Muscle of leg (tissue), 16 donors: ENCODE measurements at places on chromosomes 1 and 21. TPM values are rescaled to one million over a fixed set of nuclear protein-coding genes. Genes with fewer than 3 reads are reported as not detected.

DNA sequence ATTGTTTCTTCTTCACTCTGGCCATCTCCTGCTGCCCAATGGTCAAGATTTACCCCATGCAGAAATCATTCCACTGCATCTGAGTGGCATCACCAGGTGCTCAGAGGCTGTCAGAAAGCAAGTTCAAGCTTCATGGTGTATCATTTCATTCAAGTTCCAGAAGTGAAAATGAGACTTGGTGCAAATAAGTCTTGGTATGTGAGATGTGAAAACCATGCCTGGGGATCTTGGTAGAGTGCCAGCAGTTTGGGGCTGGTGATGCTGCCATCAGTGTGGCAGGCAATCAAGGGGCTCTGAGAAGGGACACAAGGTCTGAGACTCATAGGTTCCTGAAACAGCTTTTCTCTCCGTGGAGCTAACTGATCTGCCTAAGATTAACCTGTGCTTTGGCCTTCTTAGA lies 52.0 kb downstream of the CD2 start:
- DNase-seq, result peak; percentile 83

- DNase-seq, result peak; percentile 85
These were observed at the start of gene RGS4 for GRCh38 chr1:163069142-163069541. RGS4 (plus strand) TSS chr1:163069361; CDS start chr1:163069485, 124 bp downstream.

DNA sequence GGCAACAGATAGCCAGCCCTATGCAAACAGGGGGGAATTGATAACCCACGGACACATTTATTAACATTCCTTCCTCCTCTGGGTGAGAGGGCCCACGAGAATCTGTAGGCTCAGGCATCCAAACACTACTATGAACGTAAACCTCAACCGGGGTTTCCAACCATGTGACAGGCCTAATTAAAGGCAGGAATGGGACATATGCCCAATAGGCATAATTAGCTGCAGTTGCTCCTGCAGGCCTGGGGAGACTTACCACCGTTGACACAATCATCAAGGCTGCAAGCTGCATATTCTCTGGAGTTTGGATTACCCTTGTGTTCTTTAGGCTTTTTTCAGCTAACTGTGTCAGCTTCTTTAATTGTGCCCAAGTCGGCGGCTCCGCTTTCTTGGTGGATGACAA lies 22.2 kb upstream of the GBP1 start:
- no peak for DNase-seq

DNA sequence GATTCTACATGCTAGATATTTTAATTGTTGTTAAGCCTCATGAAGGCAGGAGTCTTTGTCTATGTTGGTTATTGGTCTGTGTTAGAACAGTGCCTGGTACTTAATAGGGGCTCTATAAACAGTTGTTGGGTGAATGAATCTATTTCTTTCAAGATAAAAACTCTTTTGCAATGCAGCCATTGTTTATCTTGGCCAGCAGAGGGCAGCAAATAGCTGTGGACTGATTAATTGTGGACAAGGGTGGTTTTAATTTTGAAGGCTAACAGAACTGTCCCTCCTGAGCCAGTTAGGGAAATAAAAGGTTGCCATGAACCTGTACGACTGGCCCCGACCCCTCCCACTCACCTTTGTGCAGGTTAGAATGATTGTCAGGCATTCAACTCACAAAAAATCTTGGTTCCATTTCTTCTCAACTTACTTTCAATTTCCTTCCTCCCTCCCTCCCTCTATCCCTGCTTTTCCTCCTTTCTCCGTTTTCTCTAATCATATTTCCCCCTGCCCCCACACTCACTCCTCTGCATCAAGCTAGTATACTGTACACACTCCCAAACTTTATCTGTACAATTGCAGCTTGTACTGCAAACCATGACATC lies 66.3 kb upstream of the DIRAS3 start:
- peak; percentile 72 for DNase-seq

DNA sequence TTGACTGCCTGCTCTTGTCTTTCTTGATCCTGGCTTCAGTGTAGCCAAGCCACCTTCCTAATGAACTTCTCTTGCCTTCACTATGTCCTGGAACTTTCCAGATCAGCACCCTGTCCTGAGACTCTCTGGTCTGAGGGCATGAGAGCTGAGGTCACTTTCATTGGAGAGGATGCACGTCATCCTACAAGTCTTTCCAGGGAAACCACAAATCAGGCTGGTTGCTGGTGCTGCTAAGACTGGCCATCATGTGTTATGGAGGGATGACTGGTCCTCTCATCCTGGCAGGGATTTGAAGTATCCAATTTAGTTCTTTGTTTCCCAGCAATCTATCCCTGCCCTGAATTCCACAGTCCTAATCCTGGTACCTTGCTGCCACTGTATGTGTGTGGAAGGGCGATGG lies 228.6 kb downstream of the GPATCH2 start:
- no peak for DNase-seq

DNA sequence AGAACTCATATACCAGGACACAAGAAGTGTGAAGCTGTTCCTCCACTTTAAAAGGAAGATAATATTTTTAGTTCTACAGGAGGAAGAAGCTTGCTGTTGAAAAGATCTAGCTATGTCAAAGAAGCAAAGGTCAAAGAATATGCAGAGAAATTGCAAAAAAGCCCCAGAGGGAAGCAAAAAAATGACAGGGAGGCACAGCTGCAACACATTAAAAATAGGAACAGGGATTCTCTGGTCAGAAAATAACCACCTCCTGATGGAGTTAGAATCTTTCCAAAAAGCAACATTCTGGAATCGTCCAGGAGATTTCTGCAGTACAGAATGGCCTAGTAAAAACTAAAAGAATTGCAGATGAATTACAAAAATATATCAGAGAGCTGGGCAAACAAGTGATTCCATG lies 238.9 kb upstream of the PRMT6 start:
- DNase-seq, result peak; percentile 93

GRCh38 chr21:35051287-35051818 lies 2.3 kb upstream of the RUNX1 start:
- peak; percentile 90 for DNase-seq

DNA sequence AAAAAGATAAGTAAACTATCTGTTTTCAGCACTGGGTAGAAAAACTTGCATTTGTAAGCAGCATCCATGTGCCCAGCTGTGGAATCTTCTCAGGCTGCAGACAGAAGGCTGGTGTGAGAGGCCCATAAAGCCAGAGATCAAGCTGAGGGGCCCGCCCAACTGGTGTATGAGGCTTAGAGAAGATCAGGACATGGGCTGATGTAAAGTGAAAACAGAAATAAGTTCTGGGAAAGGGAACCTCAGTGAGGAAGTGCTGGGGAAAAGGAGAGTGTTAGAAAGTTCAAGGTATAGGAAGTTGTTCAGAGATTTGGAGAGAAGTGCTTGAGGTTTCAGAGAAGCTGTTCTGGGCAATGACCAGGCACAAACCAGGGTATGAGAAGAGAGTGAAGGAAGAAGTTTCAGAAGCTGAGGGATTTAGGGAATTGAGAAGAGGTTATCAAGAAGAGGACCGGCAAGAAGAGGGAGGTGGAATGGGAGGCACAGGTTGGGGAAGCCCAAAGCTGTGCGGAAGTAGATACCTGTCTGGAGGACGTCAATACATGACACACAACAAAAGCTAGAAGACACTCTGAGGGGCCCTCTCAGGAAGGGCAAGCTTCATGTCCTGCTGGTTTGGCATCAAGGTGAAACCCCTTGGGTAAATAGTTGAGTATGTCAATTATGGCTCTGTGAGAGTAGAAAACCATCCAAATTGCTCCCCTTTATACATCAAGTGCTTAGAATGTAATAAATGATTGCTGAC lies 2.7 kb upstream of the CD5L start:
- DNase-seq, result peak; percentile 50

GRCh38 chr21:33540711-33541104 lies 1.2 kb downstream of the GART start:
- DNase-seq, result no peak

GRCh38 chr1:226708342-226708780 lies 30.7 kb downstream of the ITPKB start:
- no peak for DNase-seq

DNA sequence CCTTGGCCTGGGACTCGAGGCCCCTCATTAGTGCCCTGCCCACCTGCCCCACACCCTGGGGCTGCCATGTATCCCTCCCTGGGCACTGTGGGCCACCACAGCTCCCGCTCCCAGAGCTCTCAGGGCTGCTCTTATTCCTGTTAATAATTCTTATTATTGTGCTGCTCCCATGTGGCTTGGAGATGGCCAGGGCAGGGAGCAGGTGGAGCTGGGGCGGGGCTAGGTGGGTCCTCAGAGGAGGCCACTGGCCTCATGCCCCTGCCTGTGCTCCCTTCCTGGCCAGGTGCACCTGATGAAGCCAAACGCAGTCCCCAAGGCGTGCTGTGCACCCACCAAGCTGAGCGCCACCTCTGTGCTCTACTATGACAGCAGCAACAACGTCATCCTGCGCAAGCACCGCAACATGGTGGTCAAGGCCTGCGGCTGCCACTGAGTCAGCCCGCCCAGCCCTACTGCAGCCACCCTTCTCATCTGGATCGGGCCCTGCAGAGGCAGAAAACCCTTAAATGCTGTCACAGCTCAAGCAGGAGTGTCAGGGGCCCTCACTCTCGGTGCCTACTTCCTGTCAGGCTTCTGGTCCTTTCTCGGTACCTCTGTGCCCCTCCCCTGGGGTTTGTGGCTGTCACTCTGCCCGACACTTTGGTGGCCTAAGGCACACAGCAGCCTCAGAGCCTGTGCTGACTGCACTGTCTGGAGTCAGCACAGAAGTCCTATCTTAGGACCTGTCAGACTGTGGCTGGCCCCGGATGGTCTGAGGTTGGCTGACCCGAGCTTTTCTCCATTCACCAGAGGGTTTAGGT lies 34.1 kb downstream of the BMP8A start:
- no peak for DNase-seq

DNA sequence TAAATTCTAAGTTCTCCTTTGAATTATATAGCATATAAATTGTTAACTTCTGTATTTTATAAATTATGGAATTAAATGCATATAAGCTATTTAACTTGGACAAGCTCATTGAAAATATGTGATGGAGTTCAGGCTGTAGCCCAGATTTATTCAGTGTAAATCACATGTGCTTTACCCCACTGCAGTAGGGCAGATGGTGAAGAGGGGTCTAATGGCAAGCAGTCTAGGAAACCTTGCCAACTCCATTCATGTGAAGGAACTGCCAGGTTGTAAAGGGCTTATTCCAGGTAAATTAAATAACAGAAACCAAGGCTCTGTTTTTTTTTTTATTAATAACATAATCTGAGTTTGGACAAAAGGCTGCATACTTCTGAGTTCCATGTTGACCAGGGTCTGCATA lies 243.2 kb downstream of the NCAM2 start:
- DNase-seq, result no peak

GRCh38 chr1:95067568-95067967 lies 5.2 kb downstream of the ALG14 start:
- no peak for DNase-seq

- DNase-seq, result peak; percentile 31
These were observed 219.1 kb upstream of the ZC3H12A start for GRCh38 chr1:37255136-37255795.

DNA sequence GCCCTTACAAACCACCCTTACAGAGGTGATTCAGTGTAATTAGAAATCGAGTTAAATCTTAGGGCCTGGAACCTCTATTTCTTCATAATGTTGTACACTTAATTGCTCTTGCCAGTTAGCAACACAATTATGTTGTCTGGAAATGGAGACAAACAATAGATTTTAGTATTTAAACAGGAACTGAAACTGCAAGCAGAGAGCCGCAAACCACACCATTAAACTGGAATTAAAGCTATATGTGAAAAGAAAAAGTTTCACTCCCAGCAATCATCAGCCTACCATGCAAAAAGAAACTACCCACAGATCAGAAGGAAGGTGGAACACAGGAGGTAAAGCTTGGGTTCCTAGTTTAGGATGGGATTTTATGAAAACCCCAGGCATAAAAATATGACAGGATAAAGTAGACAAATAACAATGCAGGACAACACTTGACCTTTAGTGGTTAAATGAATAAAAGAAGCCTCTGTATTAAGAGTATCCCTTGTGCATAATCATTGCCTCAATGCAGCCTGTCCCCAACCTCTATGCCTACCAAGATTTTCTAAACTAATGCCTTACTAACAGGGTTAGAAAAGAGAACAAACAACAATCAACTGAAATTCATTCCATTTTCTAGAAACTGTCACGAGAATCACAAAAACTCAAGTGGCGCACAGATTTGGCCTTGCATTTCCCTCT lies 304.3 kb upstream of the ESRRG start:
- no peak for DNase-seq

- no peak for DNase-seq
These were observed 18.6 kb downstream of the RTCA start for GRCh38 chr1:100284591-100284990.

DNA sequence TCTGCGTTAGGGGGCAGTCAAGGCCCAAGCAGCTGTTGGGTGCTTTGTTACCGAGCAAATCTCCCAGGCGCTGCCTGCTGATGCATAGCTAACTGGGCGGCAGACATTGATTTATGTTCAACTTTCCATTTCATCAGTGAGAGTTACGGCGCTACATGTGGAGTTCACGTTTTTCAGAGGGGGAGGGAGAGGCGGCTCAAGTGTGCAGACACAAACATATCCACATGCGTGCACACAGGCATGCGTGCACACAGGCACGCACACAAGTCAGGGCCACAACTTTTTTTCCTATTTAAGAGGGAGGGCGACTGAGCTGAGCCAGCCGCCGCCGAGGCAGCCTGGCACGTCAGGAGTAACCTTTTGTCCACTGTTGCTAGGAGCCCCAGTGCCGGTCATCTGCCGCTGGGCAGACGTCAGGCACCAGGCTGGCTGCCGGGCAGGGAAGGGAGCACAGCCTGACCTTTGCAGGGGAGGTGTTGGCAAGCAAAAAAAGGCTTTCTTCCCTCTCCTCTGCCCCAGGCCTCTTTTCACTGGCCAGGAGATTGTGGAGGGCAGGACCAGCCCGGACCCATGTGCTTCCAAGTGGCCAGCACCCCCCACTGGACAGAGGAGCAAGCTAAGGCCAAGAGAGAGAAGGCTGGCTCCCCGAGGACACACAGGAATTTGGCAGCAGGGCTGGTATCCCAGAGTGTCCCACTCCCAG lies 73.3 kb downstream of the MRPL37 start:
- DNase-seq, result peak; percentile 96

DNA sequence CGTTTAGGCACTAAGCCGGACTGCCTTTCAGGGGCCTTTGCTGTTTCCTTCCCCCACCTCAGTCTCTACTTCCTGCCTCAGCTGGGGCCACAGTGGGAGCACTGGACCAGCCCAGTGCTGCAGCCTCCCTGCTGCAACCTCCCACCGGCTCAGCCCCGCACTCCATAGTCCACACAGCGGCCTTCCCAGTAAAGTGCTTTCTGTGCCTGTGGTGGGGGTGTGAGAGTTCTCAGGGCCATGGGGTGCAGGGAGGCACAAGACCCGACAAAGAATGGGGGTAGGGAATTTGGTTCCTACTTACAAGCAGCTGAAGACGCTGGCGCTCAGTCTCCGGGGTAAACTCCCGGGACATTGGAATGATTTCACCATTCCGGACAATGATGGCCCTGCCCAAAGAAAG lies 3.5 kb downstream of the PPM1J start:
- no peak for DNase-seq

The ALX3 gene
- not detected for total RNA-seq

The LCE1D gene
- total RNA-seq, result not detected

The AKR7A3 gene
- 1.3 TPM for total RNA-seq

The OR2AK2 gene
- not detected for total RNA-seq
